Esophagus mucosa (tissue), 1 donor: ENCODE measurements at places on chromosomes 3 and 15. TPM values are rescaled to one million over a fixed set of nuclear protein-coding genes. Genes with fewer than 3 reads are reported as not detected.
A peak's percentile ranks its signal among the peaks of the same experiment; 100 is the strongest.

The ADAMTS17 gene
- total RNA-seq = 4.0 TPM

DNA sequence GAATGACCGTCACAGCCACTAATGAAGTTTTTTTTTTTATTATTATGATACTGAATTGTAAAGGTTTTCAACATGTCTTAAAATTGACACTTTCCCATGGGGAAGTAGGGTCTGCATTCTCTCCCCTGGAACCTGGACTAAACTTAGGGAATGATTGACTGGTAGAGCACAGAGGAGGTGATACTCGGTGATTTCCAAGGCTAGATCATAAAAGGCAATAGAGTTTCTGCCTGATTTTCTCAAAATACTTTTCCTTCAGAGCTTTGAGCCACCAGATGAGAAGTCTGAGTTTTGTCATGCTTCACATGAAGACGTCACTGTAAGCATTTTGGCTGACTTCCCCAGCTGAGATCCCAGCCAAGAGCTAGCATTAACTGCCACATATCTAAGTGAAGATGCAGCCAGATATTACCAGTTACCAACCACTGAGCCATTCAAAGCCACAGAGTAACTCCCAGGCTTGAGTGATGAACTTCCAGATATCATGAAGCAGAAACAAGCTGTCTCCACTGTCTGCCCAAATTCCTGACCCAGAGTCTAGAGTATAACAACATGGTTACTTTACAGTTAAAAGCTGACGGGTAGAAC is 105.8 kb downstream of the LSAMP start:
- no peak for ATAC-seq

- no peak for ATAC-seq
These were observed 5.1 kb downstream of the ACAA1 start for GRCh38 chr3:38131621-38132369.

- peak; percentile 81 for ATAC-seq
These were observed 20.4 kb downstream of the IGF1R start for GRCh38 chr15:98668566-98669308.
